Activated naive CD4-positive, alpha-beta T cell treated with Interleukin-2 at 50 U/mL for 16 hours (primary cell): ENCODE measurements at places on chromosomes 2 and 18.

DNA sequence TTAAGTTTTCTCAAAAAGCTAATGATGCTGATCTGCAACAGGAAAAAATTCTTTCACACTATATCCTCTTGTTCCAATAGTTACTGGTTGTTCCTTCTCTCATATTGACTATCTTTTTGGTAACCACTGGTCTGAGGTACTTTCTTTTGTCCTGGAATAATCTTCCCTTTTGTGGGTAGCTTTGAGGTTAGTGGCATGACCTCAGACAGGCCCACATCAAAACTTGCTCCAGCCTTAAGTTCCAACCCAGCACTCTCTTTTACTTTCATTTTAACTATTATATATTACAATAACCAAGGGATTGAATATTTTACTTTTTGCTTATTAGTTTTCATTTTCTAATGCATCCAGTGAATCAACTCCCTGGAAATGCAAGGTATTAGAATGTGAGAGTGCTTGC lies 9.5 kb downstream of the REG1A start:
- DNase-seq: no peak

DNA sequence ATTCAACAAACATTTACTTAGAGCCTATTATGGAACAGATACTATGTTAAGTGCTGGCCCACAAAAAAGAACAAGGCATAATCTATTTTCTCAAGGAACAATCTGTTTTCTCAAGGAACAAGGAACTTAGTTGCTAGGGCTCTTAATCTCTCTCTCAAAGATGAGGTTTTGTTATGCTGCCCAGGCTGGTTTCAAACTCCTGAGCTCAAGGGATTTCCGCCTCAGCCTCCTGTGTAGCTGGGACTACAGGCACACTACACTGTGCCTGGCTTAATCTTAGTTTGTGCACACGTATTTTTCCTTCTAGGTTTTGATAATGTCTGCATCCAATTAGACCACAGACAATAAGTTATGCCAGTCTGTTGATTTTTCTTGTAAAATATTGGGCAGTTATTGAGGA lies 89.5 kb downstream of the PTH2R start:
- no peak for DNase-seq

- DNase-seq: no peak
These were observed 16.5 kb upstream of the PRLH start for GRCh38 chr2:237549643-237550415.

DNA sequence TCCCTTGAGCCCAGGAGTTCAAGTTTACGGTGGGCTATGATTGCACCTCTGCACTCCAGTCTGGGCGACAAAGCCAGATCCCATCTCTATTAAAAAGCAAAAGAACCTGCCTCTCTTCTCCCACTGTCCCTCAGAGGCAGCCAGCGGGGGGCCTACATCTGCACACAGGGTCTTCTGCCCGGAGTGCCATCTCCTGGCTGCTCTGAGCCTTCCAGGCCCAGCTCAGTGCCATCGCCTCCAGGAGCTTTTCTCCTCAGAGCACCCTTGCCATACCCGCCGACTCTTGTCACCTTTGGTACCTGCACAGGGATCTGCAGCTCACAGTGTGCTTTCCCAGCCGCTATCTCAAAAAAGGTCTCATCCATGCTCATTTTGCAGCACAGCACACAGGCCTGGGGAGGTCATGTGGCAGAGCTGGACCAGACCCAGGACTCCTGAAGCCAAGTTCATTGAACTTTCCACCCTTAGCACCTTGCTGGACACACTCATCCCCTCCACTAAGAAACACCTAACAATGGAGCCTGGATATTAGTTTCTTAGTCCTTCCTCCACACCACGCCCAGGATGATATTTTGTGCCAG lies 186.3 kb downstream of the HAUS1 start:
- no peak for DNase-seq

GRCh38 chr18:50161597-50162205 lies 33.2 kb downstream of the MYO5B start:
- no peak for DNase-seq

DNA sequence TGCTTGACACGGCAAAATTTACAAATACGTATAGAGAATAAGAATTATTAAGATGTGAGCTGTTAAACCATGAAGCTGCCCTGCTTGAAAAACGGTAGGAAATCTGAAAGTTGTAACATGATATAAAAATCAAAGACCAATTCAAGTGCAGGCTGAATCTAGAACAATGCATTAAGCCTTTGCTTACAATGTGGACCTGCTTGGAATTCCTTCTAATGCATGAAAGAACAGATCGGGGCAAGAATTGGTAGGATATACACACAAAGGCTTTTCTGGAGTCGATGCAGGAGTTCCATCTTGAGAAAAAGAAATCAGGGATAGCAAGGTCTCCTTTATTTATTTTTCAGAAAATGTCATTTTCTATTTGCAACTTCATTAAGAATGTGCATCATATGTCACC lies 136.8 kb downstream of the DLGAP1 start:
- DNase-seq: no peak
